ENCODE measurements at places on chromosomes 3 and 15. TPM values are rescaled to one million over a fixed set of nuclear protein-coding genes. Genes with fewer than 3 reads are reported as not detected.
A peak's percentile ranks its signal among the peaks of the same experiment; 100 is the strongest.

The PCLAF gene
- 53.2 TPM for total RNA-seq

The RAB6B gene
- total RNA-seq: 0.51 TPM

The CHAC1 gene
- 33.1 TPM for total RNA-seq

DNA sequence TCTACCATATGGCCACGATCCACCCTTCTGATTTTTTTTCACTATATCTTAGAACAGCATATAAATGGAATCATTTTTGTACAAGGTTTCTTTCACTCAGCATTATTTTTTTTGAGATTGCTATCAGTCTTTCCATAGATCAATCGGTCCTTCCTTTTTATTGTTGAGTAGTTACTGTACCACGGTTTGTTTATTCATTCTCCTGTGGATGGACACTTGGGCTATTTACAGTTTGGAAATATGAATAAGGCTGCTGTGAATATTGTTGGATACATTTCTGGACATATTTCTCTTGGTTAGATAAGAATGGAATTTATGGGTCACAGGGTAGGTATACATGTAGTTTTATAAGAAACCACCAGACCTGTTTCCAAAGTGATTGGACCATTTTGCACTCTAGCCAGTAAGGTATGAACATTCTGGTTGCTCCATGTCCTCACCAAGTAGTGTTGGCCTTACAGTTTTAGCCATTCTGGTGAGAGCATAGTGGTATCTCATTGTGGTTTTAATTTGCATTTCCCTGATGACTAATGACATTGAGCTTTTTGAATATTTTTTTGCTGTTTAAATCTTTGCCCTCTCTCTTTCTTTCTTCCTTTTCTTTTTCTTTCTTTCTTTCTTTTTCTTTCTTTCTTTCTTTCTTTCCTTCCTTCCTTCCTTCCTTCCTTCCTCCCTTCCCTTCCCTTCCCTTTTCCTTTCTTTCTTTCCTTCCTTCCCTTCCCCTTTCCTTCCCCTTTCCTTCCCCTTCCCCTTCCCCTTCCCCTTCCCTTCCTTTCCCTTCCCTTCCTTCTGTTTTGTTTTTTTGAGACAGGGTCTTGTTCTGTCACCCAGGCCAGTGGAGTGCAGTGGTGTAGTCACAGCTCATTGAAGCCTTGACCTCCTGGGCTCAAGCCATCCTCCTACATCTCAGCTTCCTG is 49.2 kb downstream of the LRRK1 start:
- DNase-seq: peak; percentile 91

DNA sequence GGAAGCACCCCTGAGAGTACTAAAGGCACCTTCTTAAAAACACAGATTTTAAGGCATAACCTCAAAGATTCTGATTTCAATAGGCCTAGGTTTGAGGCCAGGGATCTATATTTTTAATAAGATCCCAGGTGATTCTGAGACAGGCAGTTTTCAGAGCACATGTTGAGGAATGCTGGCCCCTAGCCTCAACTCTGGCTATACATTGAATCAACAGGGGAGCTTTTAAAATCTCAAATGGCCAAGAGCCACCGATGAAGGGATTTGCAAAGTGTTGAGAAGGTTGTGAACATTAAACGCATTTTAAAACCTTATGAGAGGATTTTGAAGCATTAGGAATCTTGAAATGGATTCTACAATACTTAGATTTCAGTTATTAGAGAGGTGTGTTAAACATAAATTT is 268.8 kb upstream of the ARHGEF26 start:
- DNase-seq: no peak

The CDHR4 gene
- total RNA-seq: not detected

GRCh38 chr3:134161898-134162615 is 88.6 kb downstream of the RYK start:
- DNase-seq: no peak

- DNase-seq: no peak
Observed at GRCh38 chr3:182766099-182766498, 27.2 kb upstream of the ATP11B start.

The GOLGA6D gene
- not detected for total RNA-seq

DNA sequence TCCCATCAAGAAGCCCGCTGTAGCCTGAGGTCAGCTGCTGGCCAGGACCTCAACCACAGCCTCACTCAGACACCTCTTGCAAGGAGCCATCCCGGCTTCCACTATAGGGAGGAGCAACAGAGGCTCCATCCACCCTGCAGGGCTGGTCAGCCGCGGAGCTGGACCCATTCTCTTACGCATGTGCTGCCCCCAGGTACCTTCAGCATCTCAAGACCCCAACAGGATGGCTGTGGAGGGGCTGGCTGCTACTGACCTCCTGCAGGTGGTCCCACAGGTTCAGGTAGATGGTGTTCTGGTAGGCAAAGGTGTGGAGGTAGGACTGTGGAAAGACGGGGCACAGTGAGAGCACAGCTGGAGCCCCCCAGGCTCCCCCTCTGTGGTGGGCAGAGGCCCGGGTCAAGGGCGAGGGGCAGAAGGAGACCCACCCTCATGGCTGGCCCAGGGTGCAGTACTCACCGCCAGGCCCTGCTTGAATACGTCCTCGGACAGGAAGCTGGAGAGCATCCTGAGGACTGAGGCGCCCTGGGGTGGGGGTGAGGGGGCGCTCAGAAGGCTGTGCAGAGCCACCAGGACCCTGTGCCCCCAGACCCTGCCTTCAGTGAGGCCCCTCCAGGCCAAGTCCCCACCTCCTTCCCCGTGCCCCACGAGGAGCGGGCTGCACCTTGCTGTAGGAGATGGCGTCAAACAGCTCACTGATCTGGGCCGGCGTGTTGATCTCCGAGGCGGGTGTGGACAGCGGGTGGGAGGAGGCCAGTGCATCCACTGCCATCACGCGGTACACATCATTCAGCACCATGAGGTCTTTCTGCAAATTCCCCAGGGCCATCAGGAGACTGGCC is 11.4 kb downstream of the ANPEP start:
- DNase-seq: no peak

The EPHB1 gene
- total RNA-seq: 0.50 TPM

- DNase-seq: no peak
Observed at GRCh38 chr3:55571913-55572312, 84.8 kb upstream of the WNT5A start.

DNA sequence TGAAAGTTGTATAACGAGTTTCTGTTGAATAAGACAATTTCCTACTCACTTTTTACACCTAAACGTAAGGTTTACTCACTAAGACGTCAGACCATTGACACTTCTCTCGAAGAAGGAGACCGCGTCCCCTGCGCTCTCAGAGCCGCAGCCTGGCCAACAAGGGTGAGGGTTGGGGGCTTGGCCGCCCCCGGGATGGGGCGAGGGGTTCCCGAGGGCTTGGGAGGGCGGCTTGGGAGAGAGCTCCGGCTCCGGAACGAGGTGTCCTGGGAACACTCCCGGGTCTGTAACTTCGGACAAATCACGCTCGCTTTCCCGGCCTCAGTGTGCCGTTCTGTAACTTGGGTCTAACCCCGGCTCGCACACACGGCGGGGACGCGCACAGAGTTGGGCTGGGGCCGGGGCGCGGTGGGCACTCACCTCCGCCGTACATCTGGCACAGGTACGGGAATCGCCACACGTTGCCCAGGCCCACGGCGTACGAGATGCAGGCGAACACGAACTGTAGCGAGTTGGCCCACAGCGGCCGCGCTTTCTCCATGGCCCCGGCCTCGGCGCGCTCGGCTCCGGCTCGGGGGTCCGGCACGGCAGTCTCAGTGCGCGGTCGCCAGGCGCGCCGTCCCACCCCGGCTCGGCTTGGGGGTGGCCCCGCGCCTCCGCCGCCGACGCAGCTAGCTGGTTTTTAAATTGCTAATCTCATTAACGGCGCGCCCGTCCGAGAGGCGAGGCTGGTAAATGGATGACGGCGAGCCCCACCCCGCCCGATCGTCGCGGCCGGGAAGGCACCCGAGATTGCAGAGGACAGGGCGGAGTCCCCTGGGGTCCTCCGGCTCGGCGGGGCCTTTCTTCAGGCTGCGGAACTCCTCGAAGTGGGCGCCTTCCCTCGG is at the start of gene SLC6A20:
Gene SLC6A20 (minus strand): TSS at position 655 of the 884 bp plus-strand sequence. CDS start 117 bp downstream, at position 538.
- DNase-seq: no peak

DNA sequence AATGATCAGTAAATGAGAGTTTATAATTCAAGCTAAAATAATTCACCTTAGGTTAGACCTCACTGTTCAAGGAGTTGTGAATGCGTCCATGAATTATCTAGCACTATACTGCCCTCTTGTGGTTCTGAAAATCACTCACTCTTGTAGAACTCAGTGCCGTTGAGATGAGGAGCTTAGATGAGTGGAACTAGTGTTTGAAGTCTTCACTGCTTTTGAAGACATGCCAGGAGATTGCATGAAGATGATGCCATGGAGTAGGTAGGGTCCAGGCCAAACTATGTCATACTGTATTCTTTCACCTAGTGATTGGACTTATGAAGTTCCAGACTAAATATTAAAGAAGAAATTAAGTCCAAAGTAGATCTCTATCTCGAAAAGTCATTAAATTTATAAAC is 28.8 kb downstream of the LYSMD4 start:
- peak; percentile 93 for DNase-seq

The HCN4 gene
- not detected for total RNA-seq

DNA sequence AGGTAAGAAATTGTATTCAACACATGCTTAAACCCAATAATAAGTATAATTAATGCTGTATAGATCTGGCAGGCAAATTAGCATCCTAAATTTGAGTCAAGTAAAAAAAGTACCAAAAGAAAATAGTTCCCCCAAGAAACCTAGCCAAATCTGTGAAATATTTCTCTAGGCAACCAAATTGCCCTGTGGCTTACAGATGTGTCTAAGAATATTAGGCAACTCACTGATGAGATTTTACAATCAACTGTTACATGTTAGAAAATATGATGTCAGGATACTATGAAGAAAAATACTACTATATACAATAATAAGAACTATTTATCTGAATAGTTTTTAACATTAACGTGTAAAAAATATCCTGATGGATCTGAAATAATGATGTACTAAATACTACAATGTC is 397.1 kb downstream of the TIGIT start:
- DNase-seq: peak; percentile 4

DNA sequence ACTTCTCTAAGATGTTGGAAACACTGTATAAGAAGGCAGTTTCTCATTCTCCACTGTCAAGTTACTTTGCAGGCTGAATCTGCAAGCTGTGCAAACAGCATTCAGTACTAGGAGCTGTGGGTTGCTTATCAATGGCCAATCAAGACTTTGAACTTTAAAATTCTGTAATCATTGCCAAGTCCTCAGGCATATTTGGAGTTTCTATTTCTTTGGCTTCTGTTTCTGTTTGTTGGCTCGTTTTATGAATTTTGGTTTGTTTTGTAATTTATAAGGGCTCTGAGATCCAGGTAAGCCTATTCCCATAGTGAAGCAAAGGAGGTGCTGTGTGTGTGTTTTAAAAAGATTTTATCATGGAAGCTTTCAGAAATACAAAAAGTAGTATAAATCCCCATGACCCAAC is 32.1 kb downstream of the TLNRD1 start:
- DNase-seq: no peak

DNA sequence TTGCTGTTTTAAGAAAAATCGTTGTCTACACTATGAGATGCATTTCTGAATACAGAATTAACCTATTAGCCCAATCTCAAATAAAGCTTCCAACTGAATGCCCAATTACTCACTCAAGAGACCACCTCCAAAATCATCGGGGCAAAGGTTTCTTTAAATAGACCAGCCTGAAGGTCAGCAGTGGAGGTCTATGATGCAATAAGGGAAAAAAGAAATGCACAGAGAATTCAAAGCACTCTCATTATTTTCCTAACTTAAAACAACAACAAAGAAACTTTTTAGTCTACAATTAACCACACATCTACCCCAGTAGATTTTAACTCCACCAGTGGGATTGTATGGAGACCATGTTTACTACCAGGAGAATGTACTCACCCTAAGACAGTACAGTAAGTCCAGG is 657.7 kb upstream of the CCDC54 start:
- peak; percentile 2 for DNase-seq

The ILDR1 gene
- not detected for total RNA-seq

DNA sequence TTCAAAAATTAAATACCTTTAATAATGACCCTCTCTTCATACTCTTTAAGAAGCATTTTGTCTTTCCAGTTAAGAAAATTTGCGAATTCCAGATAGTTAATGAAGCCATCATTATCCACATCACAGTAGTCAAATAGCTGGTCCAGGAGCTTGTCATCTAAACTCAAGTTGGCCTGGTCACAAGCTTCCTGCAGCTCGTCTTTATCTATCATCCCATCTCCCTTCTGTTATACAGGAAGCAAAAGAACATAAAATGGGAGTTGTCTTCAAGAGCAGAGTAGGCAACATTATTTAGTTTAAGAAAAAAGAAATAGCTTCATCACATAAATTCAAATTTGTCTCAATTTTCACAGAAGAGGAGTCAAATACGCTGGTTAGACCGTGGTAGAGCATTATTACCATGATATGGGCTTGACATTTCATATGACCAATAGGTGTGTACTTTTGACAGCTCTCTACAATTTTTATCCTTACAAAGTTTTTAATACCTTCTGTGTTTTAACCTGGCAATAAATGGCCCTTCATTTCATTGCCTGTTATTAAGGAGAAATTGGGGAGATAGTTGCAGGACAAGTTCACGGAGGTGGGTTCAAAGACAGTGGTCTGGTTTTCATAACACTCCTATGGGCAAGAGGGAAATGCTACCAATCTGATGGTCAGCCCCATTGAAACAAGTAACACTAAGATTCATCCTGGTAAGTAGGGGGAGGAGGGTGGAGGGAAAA is 45.4 kb downstream of the EFHB start:
- DNase-seq: no peak

The SERF2 gene
- total RNA-seq: 422 TPM

- DNase-seq: peak; percentile 92
Observed at GRCh38 chr3:42780892-42781700, 8.0 kb upstream of the CCDC13 start.

- DNase-seq: peak; percentile 87
Observed at GRCh38 chr3:18027161-18027939, 284.9 kb upstream of the TBC1D5 start.

DNA sequence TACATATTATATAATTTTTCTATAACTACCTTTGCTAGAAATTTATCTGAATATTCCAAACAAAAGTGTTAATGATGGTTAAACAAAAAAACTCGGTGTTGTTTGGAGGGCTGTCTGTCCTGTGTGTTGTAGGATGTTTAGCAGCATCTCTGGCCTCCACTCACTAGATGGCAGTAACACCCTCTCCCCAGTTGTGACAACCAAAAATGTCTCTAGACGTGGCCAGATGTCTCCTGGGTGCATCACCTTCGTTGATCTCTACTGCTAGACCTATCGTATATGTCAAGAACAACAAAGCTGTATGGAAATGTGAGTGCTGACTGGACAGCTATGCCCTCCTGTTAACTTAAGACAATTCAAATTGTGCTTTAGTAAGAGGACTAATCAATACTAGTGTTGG is 14.1 kb downstream of the ANKRD34C start:
- no peak for DNase-seq

The SLCO2A1 gene
- under 0.01 TPM for total RNA-seq

GRCh38 chr3:168077091-168077490 is 18.6 kb downstream of the GOLIM4 start:
- DNase-seq: peak; percentile 62

- peak; percentile 78 for DNase-seq
Observed at GRCh38 chr3:172856795-172857742, 106.5 kb downstream of the ECT2 start.

DNA sequence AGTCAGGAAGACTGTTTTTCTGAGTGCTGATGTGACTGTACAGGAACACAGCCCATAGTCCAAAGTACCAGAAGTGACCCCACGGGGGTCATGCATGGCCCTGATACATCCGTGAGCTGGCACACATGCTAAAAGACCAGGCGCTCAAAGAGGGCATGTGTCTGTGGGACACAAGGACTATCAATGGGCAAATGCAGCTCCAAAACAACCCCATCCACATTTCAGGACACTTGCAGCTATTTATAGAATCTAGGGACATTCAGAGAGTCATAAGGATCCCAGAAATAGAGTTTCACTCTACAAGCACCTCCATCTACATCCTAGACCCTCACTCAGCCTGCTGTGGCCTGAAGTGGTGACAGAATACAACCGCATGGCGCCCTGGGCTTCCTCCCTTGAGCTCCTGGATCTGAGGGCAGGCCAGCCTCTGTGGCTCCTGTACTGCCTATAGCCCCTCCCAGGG is 17.0 kb downstream of the SLC25A20 start:
- DNase-seq: no peak
